ENCODE measurements at places on chromosomes 6 and 20. TPM values are rescaled to one million over a fixed set of nuclear protein-coding genes. Genes with fewer than 3 reads are reported as not detected.

The SAMD10 gene
- 32.7 TPM for total RNA-seq

The FAM83C gene
- not detected for total RNA-seq

- H3K4me1 ChIP-seq: peaks cover 16% of the 10 kb centered on the region
- no peak for ATAC-seq
- peaks cover 21% of the 10 kb centered on the region for H3K36me3 ChIP-seq
- H3K27ac ChIP-seq: no peak overlapping the region
Observed at GRCh38 chr20:50189681-50190250, 864 bp upstream of the CEBPB start.

GRCh38 chr6:104226790-104227446 is 632.8 kb downstream of the HACE1 start:
- no peak for ATAC-seq
- no peak overlapping the region for H3K4me3 ChIP-seq

DNA sequence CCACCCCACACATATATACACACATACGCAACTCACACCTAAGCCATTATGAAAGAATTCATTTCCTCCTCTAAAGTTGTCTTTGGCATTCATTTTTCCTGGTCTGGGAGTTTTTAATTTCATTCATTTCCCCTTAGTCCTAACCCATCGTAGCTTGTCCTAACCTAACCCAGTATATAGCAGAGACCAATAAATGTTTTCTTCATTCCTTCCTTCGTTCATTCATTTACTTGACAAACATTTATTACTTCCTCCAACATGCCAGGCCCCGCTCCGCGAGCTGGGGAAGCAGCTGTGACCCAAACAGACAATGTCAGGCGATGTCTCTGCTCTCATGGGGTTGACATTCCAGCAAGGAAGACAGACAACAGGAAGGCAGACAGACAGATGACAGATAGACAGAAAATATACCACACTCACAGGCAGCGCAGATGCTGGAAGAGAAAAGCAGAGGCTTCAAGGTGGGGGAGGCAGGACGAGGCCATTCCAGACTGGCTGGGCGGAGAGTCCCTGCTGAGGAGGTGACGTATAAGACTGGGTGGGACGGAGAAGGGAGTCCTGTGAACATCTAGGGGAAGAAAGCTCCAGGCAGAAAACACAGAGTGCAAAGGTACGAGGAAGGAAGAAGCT is 33.7 kb upstream of the SIRPA start:
- no peaks in the 10 kb centered on the region for H3K4me1 ChIP-seq
- peaks cover 30% of the 10 kb centered on the region for H3K27me3 ChIP-seq
- H3K4me3 ChIP-seq: no peak overlapping the region
- H3K27ac ChIP-seq: no peak overlapping the region
- ATAC-seq: no peak

- H3K27me3 ChIP-seq: no peaks in the 10 kb centered on the region
Observed at GRCh38 chr6:5701174-5701573, 305.6 kb downstream of the NRN1 start.

- no peak overlapping the region for H3K4me3 ChIP-seq
- ATAC-seq: peak; percentile 85
- H3K36me3 ChIP-seq: peaks cover 56% of the 10 kb centered on the region
- peak overlapping the region; percentile 71 for H3K27ac ChIP-seq
- H3K4me1 ChIP-seq: peaks cover 3% of the 10 kb centered on the region
Observed at GRCh38 chr20:58700121-58700821, 7.7 kb downstream of the NPEPL1 start.

- no peak for ATAC-seq
- no peak overlapping the region for H3K27ac ChIP-seq
Observed at GRCh38 chr20:2245637-2246036, 50.2 kb upstream of the TGM3 start.

DNA sequence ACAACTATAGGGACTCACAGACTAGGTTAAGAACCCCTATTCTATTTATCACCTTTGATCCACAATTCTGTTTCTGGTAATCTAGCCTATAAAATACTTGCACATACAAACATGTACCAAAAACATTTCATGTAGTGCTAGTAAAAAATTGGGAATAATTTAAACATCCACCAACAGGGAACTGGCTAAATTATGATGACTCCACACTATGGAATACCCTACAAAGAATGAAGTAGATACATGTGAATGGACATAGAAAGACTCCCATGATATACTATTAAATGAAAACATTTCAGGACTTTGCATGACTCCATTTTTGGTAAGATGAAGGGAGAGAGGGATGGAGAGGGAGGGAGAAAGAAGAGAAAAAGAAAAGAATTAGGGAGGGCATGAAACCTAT is 58.2 kb downstream of the ZHX3 start:
- no peaks in the 10 kb centered on the region for H3K27me3 ChIP-seq
- no peak for ATAC-seq
- no peak overlapping the region for H3K4me3 ChIP-seq
- H3K27ac ChIP-seq: no peak overlapping the region

- ATAC-seq: no peak
- H3K36me3 ChIP-seq: peaks cover 29% of the 10 kb centered on the region
- H3K4me1 ChIP-seq: peaks cover 1% of the 10 kb centered on the region
- H3K4me3 ChIP-seq: no peak overlapping the region
- H3K27me3 ChIP-seq: no peaks in the 10 kb centered on the region
- no peak overlapping the region for H3K27ac ChIP-seq
Observed at GRCh38 chr6:88810701-88811100, 152.7 kb downstream of the RNGTT start.

DNA sequence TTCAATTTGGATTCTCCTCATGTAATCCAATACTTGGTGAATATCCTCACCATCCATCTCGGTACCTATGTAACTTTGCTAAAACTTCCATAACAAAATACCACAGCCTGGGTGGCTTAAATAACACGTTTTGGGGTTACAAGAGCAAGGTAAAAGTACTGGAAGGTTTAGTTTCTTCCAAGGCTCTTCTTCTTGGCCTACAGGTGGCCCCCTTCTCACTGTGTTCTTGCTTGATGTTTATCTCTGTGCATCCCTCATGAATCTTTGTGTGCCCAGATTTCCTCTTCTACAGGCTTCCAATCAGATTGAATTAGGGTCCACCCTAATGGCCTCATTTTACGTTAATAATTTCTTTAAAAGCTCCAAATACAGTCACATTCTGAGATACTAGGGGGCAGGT is 163.3 kb upstream of the HCRTR2 start:
- H3K27ac ChIP-seq: no peak overlapping the region
- no peak overlapping the region for H3K4me3 ChIP-seq
- H3K27me3 ChIP-seq: no peaks in the 10 kb centered on the region
- no peak for ATAC-seq
- no peaks in the 10 kb centered on the region for H3K36me3 ChIP-seq
- H3K4me1 ChIP-seq: no peaks in the 10 kb centered on the region

DNA sequence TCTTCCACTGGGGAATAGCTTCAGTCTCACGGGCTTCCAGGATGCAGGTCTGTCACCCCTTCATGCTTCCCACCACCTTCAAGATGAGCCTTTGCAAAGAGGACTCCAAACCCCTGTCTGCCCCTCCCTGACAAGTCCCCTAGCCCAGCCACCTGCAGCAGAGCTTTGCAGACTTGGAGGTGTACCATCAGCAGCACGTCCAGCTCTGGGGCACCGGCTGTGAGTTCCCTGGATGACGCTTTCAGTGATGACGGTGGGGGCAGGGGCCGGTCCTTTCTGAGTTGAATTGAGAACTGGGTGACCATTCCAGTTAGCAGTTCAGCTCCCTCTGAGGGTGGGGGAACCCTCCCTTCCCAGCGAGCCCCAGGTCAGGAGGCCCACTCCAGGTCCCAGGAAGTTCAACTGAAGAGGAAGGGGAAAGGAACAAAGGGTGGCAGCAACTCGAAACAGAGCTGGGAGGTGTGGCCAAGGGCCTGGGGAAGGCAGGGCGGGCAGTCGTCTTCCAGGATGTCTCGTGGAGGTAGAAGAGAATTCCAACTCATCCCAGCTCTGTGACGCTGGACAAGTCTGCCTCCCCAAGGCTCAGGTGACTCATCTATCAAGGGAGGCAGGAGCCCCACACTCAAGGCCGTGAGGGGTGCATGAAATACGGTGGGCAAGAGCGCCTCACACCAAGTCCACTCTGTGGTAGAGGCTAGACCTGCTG is 86.0 kb downstream of the PTPN1 start:
- peaks cover 3% of the 10 kb centered on the region for H3K27me3 ChIP-seq
- H3K4me1 ChIP-seq: peaks cover 3% of the 10 kb centered on the region
- ATAC-seq: no peak
- no peak overlapping the region for H3K27ac ChIP-seq
- no peaks in the 10 kb centered on the region for H3K36me3 ChIP-seq
- no peak overlapping the region for H3K4me3 ChIP-seq
